Endothelial cell of umbilical vein (primary cell): ENCODE measurements at places on chromosomes 7 and 10. TPM values are rescaled to one million over a fixed set of nuclear protein-coding genes. Genes with fewer than 3 reads are reported as not detected.
A peak's percentile ranks its signal among the peaks of the same experiment; 100 is the strongest.

GRCh38 chr7:64639267-64640001, 26.5 kb upstream of the ZNF107 start:
- H3K36me3 ChIP-seq: no peaks in the 10 kb centered on the region
- DNase-seq: no peak
- no peaks in the 10 kb centered on the region for H3K4me1 ChIP-seq
- no peaks in the 10 kb centered on the region for H3K27me3 ChIP-seq

GRCh38 chr10:131729938-131730660, 170.7 kb upstream of the PPP2R2D start:
- no peak overlapping the region for H3K4me3 ChIP-seq
- H3K27me3 ChIP-seq: no peaks in the 10 kb centered on the region
- H3K27ac ChIP-seq: no peak overlapping the region
- no peaks in the 10 kb centered on the region for H3K4me1 ChIP-seq
- DNase-seq: no peak
- H3K36me3 ChIP-seq: no peaks in the 10 kb centered on the region

- no peak for DNase-seq
- H3K36me3 ChIP-seq: no peaks in the 10 kb centered on the region
- H3K27ac ChIP-seq: no peak overlapping the region
- no peaks in the 10 kb centered on the region for H3K4me1 ChIP-seq
- no peaks in the 10 kb centered on the region for H3K27me3 ChIP-seq
These were observed 111.7 kb upstream of the STARD3NL start for GRCh38 chr7:38066391-38066790.

DNA sequence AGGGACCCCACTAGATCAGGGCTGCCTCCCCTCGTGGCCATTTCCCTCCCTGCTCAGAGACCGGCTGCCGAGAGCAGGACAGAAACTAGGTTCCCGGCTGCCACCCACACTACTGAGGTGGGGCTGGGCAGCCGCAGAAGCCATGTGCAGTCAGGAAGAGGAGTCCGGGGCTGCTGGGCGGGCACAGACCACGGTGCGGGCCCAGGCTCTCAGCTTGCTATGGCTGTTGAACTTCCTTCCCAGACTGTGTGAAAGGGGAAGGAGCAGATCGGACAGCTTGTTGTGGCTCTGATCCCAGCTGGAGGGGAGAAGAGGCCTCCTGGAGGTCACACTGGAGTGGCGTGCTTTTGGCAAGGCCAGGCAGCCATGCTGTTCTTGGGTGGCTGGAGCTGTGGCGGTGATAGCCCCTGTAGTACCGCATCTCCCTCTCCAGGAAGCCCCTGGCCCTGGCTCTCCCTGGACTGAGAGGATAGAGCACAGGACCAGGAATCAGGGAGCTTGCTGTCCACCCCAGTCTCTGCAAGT, 56.8 kb downstream of the HK1 start:
- no peaks in the 10 kb centered on the region for H3K27me3 ChIP-seq
- peaks cover 31% of the 10 kb centered on the region for H3K4me1 ChIP-seq
- no peak overlapping the region for H3K4me3 ChIP-seq
- DNase-seq: peak; percentile 62
- H3K36me3 ChIP-seq: no peaks in the 10 kb centered on the region
- no peak overlapping the region for H3K27ac ChIP-seq

- DNase-seq: no peak
- H3K27ac ChIP-seq: no peak overlapping the region
- no peaks in the 10 kb centered on the region for H3K4me1 ChIP-seq
- no peak overlapping the region for H3K4me3 ChIP-seq
These were observed 250.5 kb downstream of the ARHGAP12 start for GRCh38 chr10:31678139-31678536.

GRCh38 chr10:29541422-29542210, 93.2 kb downstream of the SVIL start:
- DNase-seq: no peak
- no peak overlapping the region for H3K27ac ChIP-seq
- H3K27me3 ChIP-seq: no peaks in the 10 kb centered on the region

Gene ELOVL3
- not detected in 2 replicates for total RNA-seq

GRCh38 chr10:75950997-75951589, 519.7 kb downstream of the LRMDA start:
- no peaks in the 10 kb centered on the region for H3K4me1 ChIP-seq
- H3K27ac ChIP-seq: no peak overlapping the region
- H3K4me3 ChIP-seq: no peak overlapping the region

DNA sequence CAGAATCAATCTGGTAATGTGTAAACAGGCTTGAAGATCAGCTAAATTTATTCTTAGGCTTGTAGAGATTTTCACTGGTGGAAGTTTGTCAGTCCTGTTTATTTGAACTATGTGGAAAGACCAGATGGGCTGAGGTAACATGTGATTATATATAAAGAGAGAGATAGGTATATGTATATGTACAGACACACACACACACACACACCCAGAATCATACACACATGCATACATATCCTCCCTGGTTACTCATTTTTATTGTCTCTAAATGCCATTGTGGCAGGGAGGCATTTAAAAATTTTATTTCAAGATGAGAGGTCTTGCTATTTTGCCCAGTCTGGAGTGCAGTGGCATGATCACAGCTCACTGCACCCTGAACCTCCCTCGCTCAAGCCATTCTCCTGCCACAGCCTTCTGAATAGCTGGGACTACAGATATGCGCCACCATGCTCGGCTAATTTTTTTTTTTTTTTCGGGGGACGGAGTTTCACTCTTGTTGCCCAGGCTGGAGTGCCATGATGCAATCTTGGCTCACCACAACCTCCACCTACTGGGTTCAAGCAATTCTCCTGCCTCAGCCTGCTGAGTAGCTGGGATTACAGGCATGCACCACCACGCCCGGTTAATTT, 78.1 kb upstream of the CYTH3 start:
- H3K27me3 ChIP-seq: no peaks in the 10 kb centered on the region
- no peak overlapping the region for H3K4me3 ChIP-seq
- DNase-seq: no peak
- no peaks in the 10 kb centered on the region for H3K4me1 ChIP-seq
- no peak overlapping the region for H3K27ac ChIP-seq
- H3K36me3 ChIP-seq: no peaks in the 10 kb centered on the region

GRCh38 chr7:92056286-92056685, 78.0 kb downstream of the CYP51A1 start:
- no peaks in the 10 kb centered on the region for H3K27me3 ChIP-seq
- H3K27ac ChIP-seq: no peak overlapping the region
- H3K4me3 ChIP-seq: no peak overlapping the region
- DNase-seq: no peak
- no peaks in the 10 kb centered on the region for H3K4me1 ChIP-seq

Gene HYAL4
- not detected in 2 replicates for total RNA-seq

DNA sequence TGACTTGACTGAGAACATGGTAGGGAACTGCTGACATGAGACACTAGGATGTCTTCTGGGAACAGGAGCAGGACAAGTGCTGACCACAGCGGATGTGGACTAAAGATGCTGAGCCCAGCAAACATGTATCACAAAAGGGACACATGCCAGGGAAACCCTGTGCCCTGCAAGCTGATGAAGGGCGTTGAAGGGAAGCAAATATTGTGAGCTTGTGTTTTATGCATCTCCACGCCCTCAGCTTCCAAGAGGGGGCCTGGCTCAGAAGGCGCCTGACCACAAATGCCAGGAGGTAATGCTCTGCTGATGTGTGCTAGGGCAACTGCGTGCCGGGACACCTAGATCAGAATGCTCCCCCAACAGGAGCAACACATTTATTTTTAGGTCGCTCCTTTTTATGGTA, 207.3 kb downstream of the CXCL12 start:
- no peak overlapping the region for H3K27ac ChIP-seq
- H3K4me1 ChIP-seq: no peaks in the 10 kb centered on the region
- no peaks in the 10 kb centered on the region for H3K36me3 ChIP-seq
- H3K4me3 ChIP-seq: no peak overlapping the region
- DNase-seq: no peak
- no peaks in the 10 kb centered on the region for H3K27me3 ChIP-seq

DNA sequence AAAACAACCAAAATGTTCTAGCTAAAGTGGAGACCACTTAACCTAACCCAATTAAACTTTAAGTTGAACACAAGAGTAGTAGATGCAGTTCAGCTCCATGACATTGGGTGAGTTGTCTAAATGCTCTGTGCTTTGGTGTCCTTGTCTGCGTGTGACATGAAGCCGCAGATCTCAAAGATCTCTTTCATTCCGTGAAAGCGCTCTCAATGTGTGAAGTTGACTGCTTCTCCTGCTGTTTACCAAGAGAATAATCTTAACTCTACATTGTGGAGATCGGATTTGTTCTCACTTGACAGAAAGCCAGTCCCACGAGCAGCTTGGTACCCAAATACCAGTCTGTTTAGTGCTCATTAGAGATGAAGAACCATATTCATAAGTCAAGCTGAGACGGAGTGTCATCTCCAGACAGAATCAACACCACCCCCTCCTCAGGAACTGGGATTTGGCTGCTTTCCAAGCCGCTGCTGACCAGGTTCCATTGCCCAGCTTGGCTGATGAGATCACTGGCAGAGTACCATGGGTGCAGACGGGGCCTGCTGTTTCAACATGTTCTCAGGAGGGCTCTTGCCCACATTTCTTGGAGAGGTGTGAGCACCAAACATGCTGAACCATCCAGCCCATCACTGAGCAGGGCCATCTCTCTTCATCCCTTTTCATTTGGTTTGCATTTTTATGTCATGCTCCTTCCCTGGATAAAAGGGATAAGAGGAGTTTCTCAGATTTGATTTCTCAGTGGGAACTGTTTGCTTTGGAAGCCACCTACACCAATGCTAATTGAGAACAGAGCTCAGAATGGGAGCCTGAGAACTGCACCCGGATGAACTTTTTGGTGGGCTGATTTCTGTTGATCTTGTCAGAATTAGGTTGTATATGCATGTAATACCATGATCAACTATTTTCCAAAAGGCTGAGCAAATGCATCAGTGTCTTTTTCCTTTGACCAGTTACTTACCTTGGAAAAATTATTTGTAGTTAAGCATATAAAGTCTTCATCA, 95.8 kb upstream of the AGBL3 start:
- DNase-seq: peak; percentile 59
- no peaks in the 10 kb centered on the region for H3K27me3 ChIP-seq
- no peak overlapping the region for H3K27ac ChIP-seq
- no peak overlapping the region for H3K4me3 ChIP-seq
- H3K4me1 ChIP-seq: peaks cover 25% of the 10 kb centered on the region
